ENCODE measurements at places on chromosomes 7 and 10.

- DNase-seq = no peak
Measured at GRCh38 chr10:113648478-113648877, 15.4 kb downstream of the NRAP start.

- DNase-seq = no peak
Measured at GRCh38 chr10:22801785-22802184, 87.4 kb upstream of the PIP4K2A start.

GRCh38 chr10:101284744-101285463, 55.6 kb upstream of the LBX1 start:
- DNase-seq = no peak

- no peak for DNase-seq
Measured at GRCh38 chr10:100881556-100882213, 31.1 kb upstream of the SLF2 start.

- no peak for DNase-seq
Measured at GRCh38 chr7:43577485-43577951, 5.4 kb upstream of the STK17A start.

DNA sequence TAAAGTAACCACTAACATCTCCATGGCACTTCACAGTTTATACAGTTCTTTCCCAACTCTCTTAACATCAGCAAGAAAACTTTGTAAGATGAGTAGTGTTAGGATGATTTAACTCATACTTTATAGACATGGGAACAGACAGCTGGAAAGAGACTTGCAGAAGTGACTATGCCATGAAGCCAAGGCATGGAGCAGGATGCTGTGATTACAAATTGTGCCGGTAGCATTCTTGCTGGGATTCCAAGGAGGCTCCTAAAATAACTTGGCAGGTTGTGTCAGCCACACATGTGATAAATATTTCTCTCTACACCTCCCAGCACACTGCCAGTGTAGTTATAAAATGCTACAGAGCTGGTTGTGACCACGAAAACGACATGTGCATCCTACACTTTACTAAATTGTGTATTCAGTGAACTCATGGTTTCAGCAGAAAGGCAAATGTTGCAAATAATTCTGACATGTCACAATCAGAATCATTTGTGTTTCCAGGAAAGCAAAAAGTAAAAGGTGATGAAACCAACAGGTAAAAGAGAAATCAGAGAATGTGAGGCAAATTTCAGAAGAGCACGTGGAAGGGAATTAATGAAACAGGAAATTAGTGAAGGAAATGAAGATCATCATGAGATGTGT, 5.6 kb upstream of the CYP3A4 start:
- no peak for DNase-seq
